ENCODE measurements at places on chromosomes 11 and 22.

DNA sequence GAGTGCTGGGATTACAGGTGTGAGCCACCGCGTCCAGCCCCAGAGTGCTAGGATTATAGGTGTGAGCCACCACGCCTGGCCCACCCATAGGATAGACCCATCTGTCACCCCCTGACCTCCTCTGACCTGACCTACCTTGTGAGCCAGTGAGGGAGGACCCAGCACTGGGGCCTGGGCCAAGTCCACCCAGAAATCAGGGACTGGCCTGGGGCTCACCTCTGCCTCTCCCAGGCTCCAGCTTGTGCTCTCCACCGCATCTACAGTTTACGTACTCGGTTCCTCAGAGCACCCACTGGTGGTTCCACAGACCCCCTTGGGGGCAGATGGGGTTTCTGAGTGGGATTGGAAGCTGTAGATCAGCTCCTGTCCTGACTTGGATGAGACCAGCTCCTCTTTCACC lies 6.4 kb downstream of the SLC29A2 start:
- no peak overlapping the region for H3K4me3 ChIP-seq
- no peaks in the 10 kb centered on the region for H3K27me3 ChIP-seq
- H3K36me3 ChIP-seq, result no peaks in the 10 kb centered on the region
- peaks cover 4% of the 10 kb centered on the region for H3K4me1 ChIP-seq

DNA sequence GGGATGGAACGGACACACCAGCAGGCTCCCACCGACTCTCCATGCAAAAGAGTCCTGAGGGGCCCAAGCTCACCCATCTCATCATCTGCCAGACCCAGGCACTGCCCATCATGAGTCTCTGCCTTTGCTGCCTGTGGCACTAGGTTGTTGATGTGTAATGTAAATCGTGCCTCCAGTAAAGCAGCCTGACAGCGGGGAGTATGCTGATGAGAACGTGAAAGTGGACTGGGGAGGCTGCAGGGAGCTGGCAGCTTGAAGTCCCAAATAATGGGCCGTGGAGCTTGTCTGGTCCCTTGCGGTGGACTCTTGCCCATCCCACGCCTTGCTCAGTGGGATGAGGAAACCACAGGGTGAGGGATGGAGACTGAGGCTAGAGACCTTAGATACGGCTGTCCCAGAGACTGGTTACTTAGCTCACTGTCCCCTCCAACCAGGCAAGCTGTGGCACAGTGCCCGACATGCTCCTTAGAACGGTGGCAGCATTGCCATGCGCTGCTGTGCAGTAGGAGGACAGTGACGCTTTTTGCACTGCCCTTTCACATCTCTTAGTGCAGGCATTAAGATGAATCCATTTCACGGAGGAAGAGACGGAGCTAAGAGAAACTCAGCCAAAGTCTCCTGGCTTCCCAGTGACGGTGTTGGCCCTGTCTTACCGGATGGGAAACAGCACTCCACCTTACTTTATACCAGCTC lies 39.6 kb upstream of the PLET1 start:
- H3K27me3 ChIP-seq, result no peaks in the 10 kb centered on the region
- no peak overlapping the region for H3K27ac ChIP-seq
- H3K4me1 ChIP-seq, result peaks cover 6% of the 10 kb centered on the region
- H3K4me3 ChIP-seq, result no peak overlapping the region
- DNase-seq, result no peak
- no peaks in the 10 kb centered on the region for H3K36me3 ChIP-seq

- H3K36me3 ChIP-seq, result peaks cover 2% of the 10 kb centered on the region
- H3K4me3 ChIP-seq, result no peak overlapping the region
- no peak overlapping the region for H3K27ac ChIP-seq
- DNase-seq, result no peak
- no peaks in the 10 kb centered on the region for H3K4me1 ChIP-seq
Observed at GRCh38 chr11:125005491-125005890, 51.5 kb downstream of the CCDC15 start.

DNA sequence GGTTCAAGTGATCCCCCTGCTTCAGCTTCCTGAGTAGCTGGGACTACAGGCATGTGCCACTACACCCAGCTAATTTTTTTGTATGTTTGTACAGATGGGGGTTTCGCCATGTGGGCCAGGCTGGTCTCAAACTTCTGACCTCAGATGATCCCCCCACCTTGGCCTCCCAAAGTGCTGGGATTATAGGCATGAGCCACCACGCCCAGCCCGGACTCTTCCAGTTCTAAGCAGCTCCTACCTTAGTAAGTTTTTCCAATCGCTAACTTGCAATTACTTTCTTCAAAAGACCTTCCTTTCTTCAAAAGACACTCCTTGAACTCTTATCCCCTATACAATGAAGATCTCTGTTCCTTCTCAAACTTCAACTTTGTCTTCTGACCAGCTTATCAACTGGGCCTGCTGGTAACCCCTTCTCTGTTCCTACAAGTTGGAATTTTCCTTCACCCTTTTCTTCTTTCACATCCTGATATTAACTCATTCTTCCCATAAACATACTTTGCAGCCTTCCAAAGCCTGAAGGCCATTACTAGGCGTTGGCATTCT lies 25.8 kb downstream of the RBFOX2 start:
- no peaks in the 10 kb centered on the region for H3K27me3 ChIP-seq
- DNase-seq, result no peak
- H3K4me1 ChIP-seq, result peaks cover 3% of the 10 kb centered on the region
- no peak overlapping the region for H3K27ac ChIP-seq
- H3K36me3 ChIP-seq, result no peaks in the 10 kb centered on the region

DNA sequence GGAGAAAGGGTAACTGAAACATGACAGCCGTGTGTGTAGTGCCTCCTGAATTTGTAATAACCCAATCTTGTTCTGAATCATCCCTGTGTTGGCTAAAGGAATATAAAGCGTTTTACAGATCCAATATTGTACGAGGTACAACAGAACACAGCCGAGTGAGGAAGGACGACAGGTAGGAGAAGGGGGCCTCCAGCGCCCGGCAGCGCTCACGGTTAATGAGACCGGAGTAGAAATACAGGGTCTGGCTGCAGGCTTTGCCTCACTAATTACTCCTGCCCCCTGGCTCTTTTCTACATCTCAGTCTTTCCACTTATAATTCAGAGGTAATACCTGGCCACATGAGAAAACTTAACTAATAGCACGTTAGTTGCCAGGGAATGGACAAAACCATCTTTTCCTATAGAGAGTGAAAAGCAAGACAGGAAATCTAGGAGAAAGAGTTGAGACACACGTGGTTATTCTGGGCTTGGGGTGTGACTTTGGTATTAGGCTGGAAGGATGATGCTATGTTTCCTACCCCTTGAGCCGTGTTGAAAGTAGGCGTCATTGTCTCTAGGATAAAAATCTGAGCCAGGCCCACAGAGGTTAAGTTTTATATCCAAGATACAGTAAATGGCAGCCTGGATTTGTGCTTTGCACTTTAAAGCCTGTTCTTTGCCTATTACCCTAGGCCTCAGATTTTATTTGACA lies 54.1 kb downstream of the GRIK4 start:
- H3K4me3 ChIP-seq, result no peak overlapping the region
- H3K4me1 ChIP-seq, result peaks cover 2% of the 10 kb centered on the region
- H3K36me3 ChIP-seq, result no peaks in the 10 kb centered on the region
- DNase-seq, result peak; percentile 62
- H3K27ac ChIP-seq, result no peak overlapping the region

Measured in fibroblast of lung (primary cell).